ENCODE measurements at places on chromosomes 1 and 21.
A peak's percentile ranks its signal among the peaks of the same experiment; 100 is the strongest.

DNA sequence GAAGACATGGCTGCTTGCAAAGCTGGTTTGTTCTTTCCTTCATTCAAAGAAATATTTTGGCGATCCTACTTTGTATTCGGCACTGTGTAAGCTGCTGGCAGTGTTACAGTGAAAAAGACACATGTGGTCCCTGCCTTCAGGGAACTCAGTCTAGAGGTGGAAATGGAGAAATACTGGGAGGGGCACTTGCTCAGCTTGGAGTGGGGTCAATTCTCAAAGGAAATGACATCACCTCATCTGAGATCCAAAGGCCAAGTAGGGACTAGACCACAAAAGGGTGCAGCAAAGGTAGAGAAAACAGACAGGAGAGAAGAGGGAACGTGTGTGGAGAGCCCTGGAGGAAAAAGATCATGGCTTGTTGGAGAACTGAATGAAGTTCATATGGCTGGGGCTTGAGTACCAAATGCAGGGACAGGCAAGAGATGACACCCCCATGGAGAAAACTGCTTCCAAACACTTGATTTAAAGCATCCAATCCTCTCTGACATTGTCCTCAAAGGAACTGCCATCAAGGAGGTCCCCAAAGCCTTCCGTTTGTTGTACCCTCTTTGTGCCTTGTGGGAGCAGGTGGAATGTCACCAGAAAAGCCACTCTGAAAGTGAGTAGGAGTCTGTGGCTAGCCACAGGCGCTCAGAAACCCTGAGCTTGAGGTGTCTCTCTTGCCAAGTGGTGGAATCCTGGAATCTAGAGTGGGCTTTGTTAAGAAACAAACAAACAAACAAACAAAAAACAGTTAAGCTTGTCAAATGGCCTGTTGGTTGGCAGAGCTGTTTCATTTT, 48.3 kb upstream of the TDRD10 start:
- DNase-seq = no peak

GRCh38 chr21:31558189-31558961, 101.1 kb upstream of the SOD1 start:
- no peak for DNase-seq

- DNase-seq = no peak
These were observed 57.8 kb downstream of the WNT9A start for GRCh38 chr1:227889863-227890405.

DNA sequence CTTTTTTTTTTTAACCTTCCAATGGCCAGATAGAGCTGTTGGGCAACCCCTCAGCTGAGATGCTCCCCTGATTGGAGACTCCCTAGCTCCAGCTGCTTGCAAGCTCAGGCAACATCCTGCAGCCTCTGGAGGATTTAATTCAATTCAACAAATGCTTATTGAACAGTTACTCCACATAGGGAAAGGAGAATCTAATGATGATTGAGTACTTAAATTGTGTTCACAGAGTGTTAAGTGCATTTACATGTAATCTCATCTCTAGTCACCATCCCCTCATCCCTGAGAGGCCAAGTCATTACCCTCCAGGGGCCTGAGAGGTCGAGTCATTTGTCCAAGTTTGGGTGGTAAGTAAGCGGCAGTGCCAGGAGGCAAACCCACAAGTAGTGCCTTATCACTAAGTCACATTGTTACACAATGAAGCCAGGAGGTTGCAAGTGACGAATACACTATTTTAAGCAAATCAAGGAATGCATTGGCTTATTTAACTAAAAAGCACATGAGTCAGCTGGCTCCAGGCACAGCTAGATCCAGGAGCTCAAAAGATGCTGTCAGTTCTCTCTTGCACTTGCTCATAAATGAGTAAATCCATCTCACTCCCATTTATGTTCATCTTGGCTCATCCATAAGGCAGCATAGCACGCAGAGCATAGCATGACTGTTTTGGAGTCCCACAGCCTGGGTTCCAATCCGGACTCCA, 64.3 kb downstream of the OPTC start:
- DNase-seq = no peak

DNA sequence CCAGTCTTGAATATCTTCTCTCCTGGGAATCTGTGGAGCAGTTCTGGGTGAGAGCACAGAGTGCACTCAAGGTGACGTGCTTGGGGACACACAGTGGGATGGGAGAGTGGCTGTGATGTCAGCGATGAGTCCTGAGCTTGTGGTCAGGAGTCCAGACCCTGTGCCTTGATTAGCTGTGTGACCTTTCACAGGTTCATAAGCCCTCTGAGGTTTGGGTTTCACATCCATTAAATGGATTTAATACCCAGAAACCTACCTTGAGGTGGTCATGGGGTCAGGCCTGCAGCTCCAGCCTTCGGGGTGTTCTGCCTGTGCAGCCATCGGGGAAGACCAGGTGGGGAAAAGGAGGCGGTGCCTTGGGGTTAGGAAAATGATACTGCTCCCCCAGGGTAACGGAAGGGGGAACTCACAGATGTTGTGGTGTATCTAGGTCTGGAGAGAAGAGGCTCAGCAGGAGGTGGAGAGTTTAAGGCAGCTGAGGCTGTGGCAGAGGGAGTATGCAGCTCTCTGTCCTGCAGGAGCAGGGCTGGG, 38.5 kb upstream of the ETV3 start:
- no peak for DNase-seq

GRCh38 chr1:24191860-24192259, 4.8 kb upstream of the IFNLR1 start:
- DNase-seq = no peak

- no peak for DNase-seq
These were observed 41.3 kb downstream of the ZBTB8A start for GRCh38 chr1:32580348-32581017.

DNA sequence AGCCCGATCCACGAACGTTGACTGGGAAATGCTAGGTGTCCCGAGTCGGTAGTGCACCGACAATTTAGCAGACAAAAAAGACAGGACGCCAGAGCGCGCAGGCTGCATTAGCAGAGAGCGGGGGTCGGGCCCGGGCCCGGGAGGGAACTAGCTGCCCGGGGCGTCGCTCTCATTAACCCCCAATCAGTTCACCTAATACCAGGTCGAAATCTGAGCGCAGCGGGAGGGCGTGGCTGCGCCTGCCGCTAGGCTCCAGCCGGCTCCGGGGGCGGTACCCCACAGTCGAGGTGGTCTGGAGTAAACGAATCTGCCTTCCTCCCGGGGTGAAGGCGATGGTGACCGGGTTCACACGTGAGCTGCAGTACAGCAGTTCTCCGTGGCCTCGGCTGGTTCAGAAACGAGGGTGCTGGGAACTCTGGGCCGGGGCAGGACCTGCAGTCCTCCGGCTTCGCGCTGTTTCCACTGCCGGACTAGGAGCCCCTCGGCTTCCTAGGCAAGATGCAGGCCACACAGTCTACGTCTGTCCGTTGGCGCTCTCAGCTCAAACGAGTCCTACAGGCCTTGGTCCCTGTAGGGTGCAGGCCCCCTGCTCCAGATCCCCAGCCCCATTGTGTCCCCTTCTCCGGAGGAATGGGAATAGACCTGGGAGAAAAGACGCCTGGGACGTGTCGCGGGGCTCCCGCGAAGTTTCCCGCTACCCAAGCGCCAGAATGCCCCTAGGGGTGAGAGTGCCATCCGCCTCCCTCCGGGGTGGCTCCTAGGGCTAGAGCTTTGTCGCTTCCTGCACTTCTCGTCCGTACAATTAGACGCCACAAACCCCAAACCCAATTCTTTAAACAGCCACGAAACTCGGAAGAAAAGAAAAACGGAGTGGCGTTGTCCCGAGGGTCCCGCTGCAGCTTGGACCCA, 2.0 kb downstream of the GFI1 start:
- DNase-seq = no peak

DNA sequence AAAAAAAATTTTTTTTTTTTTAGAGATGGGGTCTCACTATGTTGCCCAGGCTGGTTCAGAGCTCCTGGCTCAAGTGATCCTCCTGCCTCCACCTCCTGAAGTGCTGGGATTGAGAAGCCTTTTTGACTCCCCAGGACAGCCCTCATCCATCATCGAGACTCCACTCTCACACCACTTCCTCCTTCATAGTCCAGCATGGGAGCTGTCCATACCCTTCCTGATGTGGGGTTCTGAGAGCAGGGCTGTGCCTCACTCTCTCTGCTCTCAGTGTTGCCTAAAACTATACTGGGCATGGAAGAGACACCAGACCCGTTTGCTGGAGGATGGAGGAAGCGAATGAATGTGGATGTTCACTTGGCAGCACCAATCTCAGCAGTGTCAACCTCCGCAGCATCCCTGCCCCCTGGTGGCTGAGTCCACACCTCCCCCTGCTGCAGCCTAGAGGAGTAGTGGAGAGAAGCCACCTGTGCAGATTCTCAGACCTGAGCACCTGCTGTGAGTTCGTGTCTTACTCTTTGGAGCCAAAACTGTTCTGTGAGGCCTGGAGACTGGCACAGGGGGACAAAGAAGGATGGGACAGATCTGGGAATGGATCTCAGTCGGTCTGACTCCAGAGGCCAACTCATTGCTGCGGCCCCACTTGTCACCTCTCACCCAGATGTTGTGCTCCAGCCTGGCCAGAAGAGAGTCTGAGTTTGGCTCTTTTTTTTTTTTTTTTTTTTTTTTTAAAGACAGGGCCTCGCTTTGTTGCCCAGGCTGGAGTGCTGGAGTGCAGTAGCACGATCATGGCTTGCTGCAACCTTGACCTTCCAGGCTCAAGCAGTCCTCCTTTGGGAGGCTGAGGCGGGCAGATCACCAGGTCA, 17.7 kb downstream of the TINAGL1 start:
- peak; percentile 72 for DNase-seq

- no peak for DNase-seq
These were observed 487.6 kb downstream of the DPYD start for GRCh38 chr1:97433094-97433823.

- DNase-seq = peak; percentile 50
These were observed at the start of gene TINAGL1 for GRCh38 chr1:31576201-31576669. Gene TINAGL1, plus strand, starts transcription at chr1:31576515. Its CDS starts 634 bp downstream, at chr1:31577149.

GRCh38 chr1:75712306-75712705, 12.2 kb upstream of the ACADM start:
- no peak for DNase-seq

DNA sequence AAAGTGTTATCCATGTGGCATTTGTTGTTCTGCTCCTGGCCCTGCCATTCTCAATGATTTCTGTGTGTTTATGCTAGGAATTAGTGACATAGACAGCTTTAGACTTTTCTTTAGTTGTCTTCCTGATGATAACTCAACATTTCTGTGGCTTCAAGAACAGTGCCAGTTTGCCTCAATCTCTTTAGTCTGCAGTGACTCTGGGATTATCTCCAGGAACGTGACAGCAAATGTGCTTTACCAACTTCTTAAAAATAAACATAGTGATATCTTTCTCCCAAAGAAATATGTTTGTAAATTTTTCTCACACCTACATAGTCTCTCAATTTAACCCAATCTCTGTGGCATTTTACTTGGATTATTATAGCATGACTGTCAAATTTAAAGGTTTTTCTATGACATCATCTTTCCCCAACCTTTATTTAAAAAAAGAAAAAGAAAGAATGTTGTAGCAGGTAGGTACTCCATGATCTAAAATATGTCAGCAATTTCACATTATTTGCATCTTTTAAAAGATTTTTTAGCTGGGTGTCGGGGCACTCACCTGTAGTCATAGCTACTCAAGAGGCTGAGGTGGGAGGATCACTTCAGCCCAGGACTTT, 24.6 kb downstream of the RNASEL start:
- DNase-seq = no peak
